ENCODE measurements at places on chromosomes 13 and 19.
A peak's percentile ranks its signal among the peaks of the same experiment; 100 is the strongest.

GRCh38 chr13:77701305-77701704 lies 3.8 kb downstream of the SLAIN1 start:
- no peak for DNase-seq

DNA sequence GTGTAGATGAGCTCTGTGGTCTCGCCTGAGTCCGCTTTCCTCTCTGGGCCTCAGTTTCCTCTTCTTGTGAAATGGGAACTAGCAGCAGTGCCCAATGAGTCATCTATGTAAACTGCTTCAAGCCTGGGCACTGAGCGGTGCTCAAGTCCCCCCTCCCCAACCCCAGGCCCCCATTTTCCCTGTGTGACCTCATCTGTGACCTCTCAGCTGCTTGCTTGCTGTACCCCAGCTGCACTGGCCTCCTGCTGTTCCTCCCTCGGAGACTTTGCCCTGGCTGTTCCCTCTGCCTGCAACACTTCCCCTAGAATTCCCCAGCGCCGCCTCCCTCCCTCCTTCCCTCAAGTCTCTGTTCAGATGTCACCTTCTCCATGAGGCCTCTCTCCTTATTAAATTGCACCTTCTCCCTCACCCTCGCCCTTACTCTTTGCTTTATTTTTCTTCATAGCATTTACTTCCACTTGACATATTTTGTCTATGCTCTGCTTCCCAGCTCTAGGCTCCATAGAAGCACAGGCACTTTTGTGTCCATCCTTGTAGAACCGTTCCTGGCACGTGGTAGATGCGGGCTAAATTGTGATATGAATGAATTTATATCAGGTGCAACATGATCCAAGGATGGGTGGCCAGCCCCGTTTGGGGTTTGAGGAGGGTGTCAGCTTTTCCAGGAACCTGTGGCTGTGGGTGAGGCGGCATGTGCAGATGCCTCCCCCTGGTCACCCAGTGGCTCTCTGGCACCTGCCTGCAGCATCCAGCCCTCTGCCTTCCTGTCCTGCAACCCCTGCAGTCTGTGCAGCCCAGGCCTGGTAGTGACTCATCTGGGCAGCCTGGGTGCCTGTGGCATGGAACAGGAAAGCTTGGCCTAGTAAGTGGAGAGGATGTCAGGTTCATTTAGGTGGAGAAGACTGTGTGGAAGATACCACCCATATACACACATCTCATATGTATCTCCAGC lies 26.3 kb downstream of the SIPA1L3 start:
- peak; percentile 36 for DNase-seq

DNA sequence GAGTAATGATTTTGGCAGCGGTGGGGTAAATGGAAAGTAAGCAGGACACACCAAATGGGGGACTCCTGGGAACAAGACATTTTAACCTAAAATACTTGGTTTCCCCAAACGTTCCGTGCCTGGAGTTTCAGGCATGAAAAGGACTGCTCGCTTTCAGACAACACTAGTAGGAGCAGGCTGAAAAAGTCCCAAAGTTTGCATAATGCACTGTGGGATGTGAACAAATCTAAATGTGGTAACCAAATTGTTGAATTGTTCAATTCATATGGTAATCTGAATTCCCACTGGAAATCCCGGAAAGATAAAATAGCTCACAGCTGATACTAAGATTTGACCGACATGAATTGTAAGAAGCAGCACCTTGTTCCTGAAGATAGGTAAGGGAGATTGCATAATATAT lies 467.2 kb upstream of the ARGLU1 start:
- DNase-seq: no peak

GRCh38 chr13:62371737-62372136 lies 956.1 kb upstream of the PCDH20 start:
- DNase-seq: no peak

GRCh38 chr13:73778242-73778864 lies 355.9 kb downstream of the KLF12 start:
- no peak for DNase-seq

- DNase-seq: peak; percentile 7
These were observed at the start of gene DNAJC15 for GRCh38 chr13:43023289-43023963. Gene DNAJC15, plus strand, starts transcription at chr13:43023586. Its CDS starts 41 bp downstream, at chr13:43023627.

DNA sequence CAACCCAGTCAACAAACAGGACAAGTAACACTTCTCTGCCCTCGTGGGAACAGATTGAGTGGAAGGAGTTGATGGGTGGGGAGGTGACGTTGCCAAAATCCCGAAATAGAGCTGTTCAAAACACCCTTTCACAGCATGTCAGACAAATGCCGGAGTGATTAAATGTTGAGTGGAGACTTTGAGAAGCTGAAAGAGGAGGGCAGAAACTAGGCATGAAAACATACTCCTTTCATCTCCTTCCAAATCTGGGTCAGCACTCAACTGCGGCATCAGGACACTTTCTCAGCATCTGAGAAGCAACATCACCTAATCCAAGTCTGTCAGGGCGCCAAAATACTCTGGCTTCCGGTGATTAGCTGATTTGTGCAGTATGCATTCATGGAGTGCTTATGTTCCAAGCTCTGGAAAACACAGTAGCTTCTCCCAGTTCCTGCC lies 51.5 kb upstream of the MRI1 start:
- DNase-seq: no peak

GRCh38 chr19:10603873-10604459 lies 16.9 kb upstream of the AP1M2 start:
- no peak for DNase-seq

GRCh38 chr19:2166741-2167738 lies 3.3 kb downstream of the DOT1L start:
- DNase-seq: no peak

GRCh38 chr13:104996022-104996421 lies 1539.4 kb downstream of the EFNB2 start:
- DNase-seq: no peak

- no peak for DNase-seq
These were observed 51.8 kb upstream of the MYCBP2 start for GRCh38 chr13:77378662-77379061.

GRCh38 chr19:5524081-5524480 lies 43.7 kb downstream of the TINCR start:
- DNase-seq: no peak

DNA sequence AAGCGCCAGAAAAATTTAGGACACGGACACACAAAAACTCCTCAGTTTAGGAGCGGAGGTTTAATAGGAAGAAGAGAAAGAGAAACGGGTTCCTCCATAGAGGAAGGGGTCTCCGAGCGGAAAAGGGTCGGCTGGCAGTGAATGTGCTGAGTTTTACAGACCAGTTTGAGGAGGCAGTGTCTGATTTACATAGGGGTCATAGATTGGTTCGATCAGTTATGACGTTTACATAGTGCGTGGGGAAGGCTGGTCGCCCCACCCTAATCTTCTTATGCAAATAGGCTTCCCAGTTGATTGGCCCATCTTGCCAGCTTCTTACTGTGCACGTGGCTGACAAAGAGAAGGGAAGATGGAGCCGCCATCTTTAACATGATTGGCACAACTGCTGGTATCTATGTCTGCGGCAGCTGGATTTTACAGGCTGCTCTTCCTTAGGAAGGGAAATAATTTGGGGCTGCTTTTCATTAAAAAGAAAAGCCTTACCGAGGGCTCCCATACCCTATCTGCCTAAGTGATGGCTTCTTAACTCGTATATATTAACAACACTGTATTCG lies 1.2 kb upstream of the ZNF225 start:
- no peak for DNase-seq

DNA sequence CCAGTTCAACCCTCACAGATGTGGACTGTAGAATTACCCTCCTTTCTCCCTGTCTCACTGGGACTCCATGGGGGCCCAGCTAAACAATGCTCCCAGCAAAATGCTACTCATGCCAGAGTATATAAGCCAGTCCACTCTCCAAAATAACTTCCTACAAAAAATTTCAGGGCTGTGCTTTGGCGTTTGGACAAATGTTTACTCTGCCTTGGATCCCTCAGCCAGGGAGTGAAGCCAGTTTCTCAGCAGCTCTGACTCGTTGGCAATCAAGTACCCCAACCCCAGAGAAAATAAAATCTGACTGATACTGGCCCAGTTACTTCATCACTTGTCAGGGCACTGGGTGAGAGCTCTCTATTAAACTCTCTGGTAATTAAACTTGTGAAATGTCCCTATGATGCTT lies 250.4 kb downstream of the TSHZ3 start:
- no peak for DNase-seq

GRCh38 chr13:106492588-106493475 lies 42.6 kb downstream of the EFNB2 start:
- no peak for DNase-seq

- peak; percentile 63 for DNase-seq
These were observed 2.3 kb upstream of the TMEM91 start for GRCh38 chr19:41373993-41374392.

DNA sequence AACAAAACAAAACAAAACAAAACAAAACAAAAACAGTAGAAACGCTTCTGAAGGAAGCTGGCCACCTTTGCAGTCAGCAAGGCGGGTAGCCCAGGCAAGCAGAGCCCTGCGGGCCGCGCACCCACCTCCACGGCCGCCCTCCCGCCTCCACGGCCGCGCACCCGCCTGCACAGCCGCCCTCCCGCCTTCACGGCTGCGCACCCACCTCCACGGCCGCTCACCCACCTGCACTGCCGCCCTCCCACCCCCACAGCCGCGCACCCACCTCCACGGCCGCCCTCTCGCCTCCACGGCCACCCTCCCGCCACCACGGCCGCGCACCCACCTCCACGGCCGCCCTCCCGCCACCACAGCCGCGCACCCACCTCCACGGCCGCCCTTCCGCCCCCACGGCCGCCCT lies 9.0 kb upstream of the TIMM13 start:
- DNase-seq: no peak

DNA sequence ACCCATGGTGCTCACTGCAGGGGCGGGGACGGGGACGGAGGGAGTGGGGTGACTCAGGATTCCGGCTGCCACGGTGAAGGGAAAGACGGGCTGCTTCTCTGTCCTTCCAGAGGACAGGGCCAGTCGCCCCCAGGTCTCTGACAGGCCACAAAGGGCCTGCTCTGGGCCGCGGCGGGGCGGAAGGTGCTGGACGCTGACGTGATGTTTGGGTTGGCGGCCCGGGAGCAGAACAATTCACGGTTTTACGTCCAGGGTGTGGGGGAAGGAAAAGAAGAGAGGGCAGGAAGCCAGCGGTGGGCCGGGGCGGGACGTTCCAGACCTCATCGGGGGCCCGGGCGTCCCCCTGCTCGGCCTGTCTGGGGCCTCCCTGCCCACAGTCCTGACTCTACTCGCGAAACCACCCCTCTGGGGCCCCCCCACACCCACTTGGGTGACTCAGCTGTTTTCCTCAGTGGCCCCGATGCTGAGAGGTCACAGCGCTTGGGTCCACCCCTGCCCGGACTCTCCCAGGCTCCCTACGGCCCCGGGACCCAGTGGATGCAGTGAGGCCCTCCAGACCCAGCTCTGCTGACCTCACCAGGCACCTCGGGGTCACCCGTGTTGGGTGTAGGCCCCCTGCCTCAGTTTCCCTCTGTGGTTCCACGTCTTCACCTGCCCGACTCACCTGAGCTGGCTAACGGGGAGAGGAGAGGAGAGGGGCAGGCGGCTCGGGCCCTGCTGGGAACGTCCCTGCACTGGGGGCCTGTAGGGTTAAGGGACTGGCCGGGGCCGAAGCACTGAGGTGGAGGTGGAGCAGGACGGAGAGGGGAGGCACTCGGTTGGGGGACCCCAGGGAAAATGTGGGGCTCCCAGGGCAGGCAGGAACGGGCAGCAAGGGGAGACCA lies 29.2 kb downstream of the PIP5K1C start:
- DNase-seq: no peak

DNA sequence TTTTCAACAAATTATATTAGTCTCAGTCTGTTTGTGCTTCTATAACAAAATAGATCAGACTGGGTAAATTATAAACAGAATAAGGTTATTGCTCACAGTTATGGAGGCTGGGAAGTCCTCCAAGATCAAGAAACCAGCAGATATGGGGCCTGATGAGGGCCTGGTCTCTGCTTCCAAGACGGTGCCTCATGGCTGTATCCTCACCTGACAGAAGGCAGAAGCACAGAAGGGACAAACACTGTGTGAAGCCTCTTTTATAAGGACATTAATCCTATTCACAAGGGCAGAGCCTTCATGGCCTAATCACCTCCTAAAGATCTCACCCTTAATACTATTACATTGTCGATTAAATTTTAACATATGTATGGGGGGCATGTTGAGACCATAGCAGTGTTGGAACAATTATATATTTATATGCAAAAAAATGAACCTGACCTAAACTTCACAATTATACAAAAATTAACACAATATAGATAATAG lies 12.7 kb downstream of the F10 start:
- no peak for DNase-seq

- no peak for DNase-seq
These were observed 31.1 kb downstream of the RYR1 start for GRCh38 chr19:38464421-38465082.

DNA sequence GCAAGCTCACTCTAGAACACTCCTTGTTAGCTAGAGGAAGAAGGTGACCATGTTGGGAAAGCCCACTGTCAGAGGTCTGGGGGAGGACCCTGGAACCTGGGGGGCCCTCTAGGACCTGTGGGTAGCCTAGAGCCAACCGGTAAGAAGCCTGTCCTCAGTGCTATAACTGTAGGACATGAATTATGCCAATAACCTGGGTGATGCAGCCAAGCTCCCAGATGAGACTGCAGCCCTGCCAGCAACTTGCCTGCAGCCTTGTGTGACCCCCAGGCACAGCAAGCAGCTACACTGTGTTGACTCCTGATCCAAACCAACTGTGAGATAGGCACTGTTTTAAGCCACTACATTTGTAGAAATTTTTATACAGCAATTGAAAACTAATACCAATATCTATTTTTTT lies 122.3 kb downstream of the MIPEP start:
- DNase-seq: no peak

GRCh38 chr13:111620586-111620985 lies 300.1 kb downstream of the TEX29 start:
- no peak for DNase-seq

DNA sequence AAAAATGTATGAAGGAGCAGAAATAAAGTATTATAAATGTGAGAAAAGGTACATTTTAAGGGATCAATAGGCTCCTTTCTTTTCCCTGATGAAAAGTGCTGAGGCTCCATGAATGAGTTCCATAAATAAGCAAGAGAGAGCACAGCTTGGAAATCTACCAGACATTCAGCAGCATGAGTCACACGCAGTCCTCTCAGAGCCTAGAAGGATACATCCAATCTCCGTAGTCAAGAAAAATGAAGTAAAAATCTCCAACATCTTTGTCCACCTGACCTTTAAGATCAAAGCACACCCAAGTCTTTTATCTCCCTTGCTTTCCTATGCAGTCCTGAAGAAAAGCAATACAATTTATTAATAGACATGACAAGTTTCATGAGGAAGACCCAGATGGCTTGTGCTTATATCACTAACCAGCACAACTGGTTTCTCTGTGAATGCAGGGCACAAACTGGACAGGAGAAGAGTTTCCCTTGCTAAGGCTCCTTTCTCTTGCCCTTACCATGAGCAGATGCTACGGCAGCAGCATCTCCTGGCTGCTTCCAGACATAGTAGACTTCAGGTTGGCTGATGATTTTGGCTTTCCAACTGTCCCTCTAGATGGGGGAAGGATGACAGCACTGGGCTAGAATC lies 730.8 kb downstream of the EFNB2 start:
- no peak for DNase-seq

DNA sequence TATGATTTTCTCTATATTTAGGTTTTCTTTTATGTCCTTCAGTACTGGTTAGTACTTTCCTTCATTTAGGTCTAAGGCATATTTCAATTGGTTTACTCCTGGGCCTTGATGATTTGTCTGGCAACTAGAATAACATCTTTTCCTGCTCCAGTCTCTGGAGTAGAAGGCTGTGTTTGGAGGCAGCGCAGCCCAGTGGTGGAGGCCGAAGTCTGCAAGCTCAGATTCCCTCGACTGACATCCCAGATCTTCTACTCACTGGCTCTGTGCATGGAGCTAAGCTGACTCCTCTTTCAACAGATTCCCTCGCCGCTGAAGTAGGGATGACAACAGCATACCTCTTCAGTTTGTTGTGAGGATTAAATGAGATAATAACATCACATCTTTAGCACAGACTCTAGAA lies 141.0 kb downstream of the RAP2A start:
- DNase-seq: no peak
